Stimulated activated CD4-positive, alpha-beta T cell treated with anti-CD3 and anti-CD28 coated beads, Interleukin-2, amount 100 ng/mL, for 4 hours (primary cell): ENCODE measurements at places on chromosomes 4 and X.

- no peak for DNase-seq
These were observed 224.0 kb upstream of the LNX1 start for GRCh38 chr4:53815281-53815680.

DNA sequence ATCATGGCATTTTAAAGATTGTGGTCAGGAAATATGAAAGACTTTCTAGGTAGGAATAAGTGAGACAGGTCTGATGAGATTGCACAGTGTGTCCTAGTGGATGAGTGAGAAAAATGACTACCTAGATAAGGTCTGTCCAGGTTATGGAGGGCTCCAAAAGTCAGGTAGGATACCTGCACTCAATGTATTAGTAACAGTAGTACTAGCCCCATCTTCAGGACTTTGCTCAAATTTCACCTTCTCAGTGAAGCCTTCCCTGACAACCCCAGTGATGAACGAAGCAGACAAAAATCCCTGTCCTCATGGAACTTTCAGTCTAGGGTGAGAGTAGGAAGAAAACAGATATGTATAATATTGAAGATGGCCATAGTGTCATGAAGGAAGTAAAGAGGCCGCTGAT, 85.7 kb downstream of the ZIC3 start:
- DNase-seq, result no peak

DNA sequence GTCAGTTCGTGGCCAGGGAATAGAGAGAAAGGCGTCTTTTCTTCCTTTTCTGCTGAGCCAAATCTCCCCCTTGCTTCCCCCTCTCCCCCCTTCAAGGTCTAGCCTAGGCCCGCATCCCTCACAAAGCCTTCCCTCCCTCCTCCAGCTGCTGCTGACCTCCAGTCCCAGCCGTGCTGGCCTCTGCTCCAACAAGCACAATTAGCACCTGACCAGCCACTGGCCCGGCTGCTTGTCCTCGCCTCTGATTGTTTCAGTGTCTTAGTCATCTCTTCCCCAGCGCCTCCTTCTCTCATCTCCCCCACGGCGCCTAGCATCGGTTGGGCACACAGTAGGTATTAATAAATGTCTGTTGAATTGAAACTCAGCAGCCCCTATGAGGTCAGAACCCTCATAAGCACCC, 4.2 kb downstream of the ELF4 start:
- no peak for DNase-seq

GRCh38 chr4:835148-836002, 9.4 kb upstream of the CPLX1 start:
- no peak for DNase-seq

- no peak for DNase-seq
These were observed 6.5 kb downstream of the ZNF185 start for GRCh38 chrX:152904151-152905080.

GRCh38 chrX:23276475-23276874, 58.2 kb upstream of the PTCHD1 start:
- DNase-seq, result no peak

GRCh38 chr4:87975466-87975865, at the start of gene SPP1:
Gene SPP1, plus strand, starts transcription at chr4:87975714. Its CDS starts 1,182 bp downstream, at chr4:87976896.
- peak; percentile 20 for DNase-seq

GRCh38 chr4:1969928-1970723, 38.6 kb downstream of the NELFA start:
- no peak for DNase-seq

DNA sequence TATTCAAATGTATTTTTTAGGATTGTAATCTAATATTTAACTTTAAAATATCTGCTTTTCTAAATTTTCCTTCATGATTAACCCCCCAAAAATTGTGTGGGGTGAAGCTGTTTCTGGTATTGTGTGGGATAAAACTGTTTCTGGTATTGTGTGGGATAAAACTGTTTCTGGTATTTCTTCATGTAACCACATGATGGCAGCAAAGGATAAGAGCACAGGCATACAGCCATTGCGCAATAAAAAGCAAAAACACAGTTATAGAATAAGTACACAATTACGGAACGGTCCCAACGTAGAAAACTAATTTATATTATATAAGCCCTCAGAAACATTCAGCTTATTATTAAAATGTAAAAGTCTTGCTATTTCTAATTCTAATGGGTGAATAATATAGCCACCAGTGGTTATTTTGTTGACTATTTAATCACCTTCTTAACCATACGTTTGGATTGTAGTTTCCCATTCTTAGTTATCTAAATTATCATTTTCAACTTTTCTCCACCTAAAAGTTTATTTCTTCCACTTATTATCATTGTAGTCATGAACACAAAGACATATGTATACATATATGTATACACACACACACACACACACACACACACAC, 333.9 kb upstream of the FSTL5 start:
- no peak for DNase-seq

DNA sequence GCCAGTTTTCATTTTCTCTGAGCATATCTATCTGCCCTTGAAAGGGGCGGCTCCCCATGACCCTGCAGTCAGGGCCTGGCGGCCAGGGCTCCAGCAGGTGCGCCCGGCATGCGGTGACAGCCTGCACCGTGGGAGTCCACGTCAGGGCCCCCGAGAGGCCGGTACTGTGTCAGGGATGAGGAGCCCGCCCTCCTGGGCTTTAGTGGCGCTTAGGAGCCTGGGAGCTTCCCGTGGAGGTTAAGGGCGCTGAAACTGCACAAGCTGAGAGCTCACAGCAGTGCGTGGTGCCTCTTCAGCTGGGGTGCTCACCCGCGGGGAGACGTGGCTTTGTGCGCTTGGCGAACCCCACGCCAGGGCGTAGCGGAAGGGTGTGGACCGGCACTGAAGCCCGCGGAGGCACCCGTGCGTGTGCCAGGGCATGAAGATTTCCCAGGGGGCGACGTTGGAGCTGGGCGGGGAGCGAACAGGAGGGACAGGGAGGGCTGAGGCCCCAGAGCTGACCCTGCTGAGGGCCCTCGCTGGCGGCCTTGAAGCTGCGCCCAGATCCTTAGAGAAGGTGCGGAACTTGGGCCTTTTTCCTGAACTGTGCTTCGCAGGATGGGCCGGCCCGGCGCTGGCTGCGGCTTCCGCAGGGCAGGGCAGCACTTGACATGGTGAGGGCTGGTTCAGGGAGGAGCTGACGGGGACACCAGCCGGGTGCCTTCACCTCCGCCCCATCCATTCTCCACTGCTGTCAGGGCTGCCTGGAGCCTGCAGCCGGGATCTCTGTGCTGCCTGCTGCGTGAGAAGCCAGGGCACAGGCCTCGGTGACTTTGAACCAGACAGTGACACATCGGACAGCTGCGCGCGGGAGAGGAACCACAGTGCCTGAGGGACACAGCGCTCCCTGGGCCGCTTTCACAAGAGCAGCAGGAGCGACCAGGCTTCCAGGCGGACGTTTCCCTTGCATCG, 32.9 kb downstream of the HTT-AS start:
- no peak for DNase-seq

GRCh38 chrX:141936080-141936479, 32.4 kb downstream of the MAGEC1 start:
- DNase-seq, result no peak

DNA sequence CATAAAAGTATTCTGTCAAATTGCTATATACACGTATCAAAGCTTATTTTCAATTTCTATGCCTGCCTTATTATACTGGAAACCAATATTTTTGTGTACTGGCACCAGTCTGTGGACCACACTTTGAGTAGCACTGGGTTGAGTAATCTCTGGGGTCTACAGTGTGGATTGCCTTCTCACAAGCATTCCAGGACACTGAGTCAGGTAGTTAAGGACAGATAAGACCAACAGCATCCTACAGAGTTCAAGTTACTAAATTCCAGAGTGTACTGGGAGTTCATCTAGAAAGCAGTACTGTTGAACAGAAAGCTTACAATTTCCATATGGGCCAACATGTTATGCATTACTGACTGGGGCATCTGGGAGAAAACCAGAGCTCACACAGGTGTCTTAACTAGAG, 61.8 kb downstream of the VMA21 start:
- no peak for DNase-seq

DNA sequence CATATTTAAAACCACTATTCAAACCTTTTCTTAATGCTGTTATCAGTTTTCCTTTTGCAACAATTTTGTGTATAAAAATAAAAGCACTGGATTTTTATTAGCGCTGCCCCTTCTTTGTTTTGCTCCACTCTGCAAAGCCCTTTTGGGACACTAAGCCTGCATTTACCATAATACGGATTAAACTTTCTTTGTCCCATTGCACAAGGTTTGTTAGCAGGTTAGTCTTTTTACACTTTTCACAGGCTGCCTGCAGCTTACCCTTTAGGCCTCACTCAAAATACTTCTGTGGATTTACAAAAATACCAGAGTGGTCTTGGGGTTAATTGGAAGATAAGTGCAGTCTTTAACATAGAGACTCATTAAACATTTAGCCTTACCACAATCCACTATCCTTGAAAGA, 35.7 kb upstream of the MAB21L2 start:
- no peak for DNase-seq

DNA sequence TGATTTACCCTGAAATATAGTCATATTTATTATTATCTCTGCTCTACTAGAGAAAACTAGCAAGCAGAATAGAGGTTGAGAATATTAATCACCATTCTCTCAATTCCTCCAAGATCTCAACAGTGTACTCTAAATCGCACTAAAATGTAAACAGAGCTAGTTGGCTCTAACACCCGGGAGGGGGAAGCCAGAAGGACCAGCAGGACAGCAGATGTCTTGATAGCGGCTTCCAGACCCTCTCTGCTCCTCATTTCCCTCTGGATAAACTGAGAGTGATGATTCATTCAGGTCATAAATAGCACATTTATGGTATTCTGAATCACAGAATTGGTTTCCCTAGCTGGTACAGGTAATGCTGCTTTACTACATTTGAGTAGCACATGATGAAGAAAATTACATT, 82.5 kb downstream of the TBC1D9 start:
- no peak for DNase-seq

GRCh38 chrX:39170464-39170863, 369.2 kb downstream of the MID1IP1 start:
- no peak for DNase-seq

DNA sequence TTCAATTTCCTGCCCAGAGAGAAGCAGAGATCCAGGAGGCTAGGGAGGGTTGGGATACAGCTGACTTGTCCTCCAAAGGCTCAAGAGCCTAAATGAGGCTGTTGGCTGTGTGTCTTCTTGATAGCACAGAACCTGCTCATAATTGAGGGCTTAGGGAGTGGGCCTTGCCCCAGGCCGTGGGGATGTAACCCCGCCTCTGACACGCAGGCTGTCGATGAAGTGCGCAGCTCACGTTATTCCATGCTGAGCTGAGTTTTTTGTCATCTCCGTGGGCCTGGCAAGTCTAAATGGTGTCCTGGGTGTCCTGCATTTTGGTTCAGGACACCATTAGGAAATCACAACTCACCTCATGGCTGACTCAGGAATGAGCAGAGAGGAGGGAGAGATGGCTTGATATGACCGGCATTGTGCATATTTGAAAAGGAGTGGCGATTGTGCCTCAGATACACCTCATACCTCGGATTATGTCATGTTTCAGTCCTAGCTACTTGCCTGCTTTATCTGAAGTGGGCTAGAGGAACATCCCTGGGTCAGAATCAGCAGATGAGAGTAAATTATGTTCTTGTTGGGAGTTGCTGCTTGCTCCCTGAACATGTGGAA, 43.7 kb downstream of the FHDC1 start:
- DNase-seq, result no peak

- no peak for DNase-seq
These were observed 70.5 kb downstream of the GATB start for GRCh38 chr4:151690164-151690870.

DNA sequence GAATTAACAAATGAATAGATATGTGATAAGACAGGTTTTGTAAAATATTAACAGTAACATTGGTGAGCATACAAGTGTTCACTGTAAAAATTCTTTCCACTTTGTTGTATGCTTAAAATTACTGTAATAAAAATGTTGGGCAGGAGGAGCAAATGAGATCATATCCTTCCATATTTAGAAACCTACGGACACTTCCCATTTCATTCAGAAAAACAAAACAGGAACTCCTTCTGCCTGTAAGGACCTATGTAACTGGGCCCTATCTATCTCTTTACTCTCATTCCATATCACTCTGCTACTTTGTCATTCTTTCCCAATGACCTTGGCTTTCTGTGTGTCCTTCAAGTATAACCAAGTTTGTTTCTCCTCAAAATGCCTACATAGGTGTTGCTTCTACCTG, 53.7 kb upstream of the SLC39A8 start:
- DNase-seq, result no peak

DNA sequence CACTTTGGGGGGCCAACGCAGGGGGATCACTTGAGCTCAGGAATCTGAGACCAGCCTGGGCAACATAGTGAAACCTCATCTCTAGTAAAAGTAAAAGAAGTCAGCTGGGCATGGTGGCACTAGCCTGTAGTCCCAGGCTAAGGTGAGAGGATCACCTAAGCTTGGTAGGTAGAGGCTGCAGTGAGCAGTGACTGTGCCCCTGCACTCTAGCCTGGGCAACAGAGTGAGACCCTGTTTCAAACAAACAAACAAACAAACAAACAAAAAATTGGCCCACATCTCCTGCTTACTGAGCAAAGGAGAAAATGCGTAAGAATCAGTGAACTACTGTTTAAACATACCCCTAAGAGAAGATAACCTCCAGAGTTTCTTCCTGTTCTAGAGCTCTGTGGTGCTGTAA, 85.3 kb downstream of the FRYL start:
- no peak for DNase-seq

GRCh38 chrX:27336466-27337091, 126.6 kb downstream of the PPP4R3C start:
- DNase-seq, result no peak

DNA sequence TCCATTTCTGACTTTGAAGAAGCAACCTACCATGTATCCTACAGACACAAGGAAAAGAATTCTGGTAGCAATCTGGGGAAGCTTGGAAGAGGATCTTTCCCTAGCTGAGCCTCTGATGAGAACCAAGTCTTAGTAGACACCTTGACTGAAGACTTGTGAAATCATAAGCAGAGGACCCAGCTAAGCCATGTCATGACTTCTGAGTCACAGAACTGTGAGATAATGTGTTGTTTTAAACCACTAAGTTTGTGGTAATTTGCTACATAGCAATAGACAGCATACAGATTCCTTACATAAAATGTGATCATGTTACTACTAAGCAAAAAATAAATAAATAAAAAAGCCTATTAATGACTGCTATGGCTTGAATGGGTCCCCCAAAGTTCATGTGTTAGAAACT, 71.3 kb upstream of the ANKRD50 start:
- DNase-seq, result no peak

DNA sequence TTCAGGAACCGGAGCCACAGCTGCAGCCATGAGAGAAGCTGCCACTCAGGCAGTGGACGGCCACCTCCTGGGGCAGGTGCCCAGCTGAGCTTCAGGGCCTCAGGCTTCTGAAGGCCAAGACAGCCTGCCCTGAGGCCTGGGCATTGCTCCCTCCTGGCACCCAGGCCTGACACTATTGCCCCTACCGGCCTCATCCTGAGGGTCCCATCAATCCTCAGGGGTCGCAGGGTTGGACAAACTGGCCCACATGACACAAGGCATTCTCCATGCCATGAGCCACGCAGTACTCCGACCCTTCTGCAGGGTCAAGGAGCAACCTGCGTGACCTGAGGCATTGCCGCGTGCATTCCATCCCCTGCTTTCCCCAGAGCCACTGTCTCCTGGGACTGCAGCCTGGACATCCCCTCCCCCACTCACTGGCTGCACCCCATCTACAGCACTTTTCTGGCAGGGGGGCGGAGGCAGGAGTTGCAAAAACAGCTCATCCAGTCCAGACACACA, 3.0 kb upstream of the ZFP92 start:
- no peak for DNase-seq
